Esophagus squamous epithelium (tissue), 5 donors: ENCODE measurements at places on chromosomes 2 and 18.
A peak's percentile ranks its signal among the peaks of the same experiment; 100 is the strongest.

- no peaks in the 10 kb centered on the region for H3K27me3 ChIP-seq
- peaks cover 30% of the 10 kb centered on the region for H3K4me1 ChIP-seq
- peak overlapping the region; percentile 97 for H3K27ac ChIP-seq
- no peaks in the 10 kb centered on the region for H3K36me3 ChIP-seq
- DNase-seq = no peak
Observed at GRCh38 chr2:240586919-240587800, 626 bp downstream of the CAPN10 start.

DNA sequence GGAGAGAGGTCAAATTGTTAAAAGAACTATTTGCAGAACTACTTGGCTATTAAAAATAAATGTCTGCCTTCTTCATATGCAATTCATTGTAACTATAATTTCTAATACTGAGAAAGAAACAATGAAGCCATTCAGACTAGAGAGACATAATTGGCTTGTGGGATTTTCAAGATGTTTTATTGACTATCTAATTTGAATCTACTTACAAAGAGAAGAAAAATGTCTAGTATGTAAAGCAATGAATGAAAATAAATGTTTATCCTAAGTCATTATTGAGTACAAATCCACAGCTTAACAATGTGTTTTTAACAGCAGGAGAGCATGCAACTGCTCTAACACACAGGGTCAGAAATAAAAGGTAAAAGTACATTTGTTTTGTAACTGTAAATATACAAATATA, 19.2 kb downstream of the RMP24 start:
- H3K4me1 ChIP-seq = no peaks in the 10 kb centered on the region
- H3K36me3 ChIP-seq = peaks cover 44% of the 10 kb centered on the region
- no peaks in the 10 kb centered on the region for H3K27me3 ChIP-seq
- no peak overlapping the region for H3K27ac ChIP-seq

DNA sequence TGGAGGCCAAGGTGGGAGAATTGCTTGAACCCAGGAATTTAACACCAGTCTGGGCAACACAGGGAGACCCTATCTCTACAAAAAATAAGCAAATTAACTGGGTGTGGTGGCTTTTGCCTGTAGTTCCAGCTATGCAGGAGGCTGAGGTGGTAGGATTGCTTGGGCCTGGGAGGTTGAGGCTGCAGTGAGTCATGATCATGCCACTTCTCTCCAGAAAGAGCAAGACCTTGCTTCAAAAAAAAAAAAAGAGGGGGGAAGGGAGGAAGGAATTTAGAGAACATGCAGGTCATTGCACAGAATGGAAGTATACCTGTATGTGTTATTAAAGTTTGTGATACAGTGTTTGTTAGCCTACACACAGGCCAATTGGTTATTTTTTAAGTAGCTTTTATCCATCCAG, 25.8 kb downstream of the PKP4 start:
- H3K27ac ChIP-seq = no peak overlapping the region
- DNase-seq = no peak
- no peak overlapping the region for H3K4me3 ChIP-seq
- no peaks in the 10 kb centered on the region for H3K36me3 ChIP-seq
- H3K4me1 ChIP-seq = peaks cover 33% of the 10 kb centered on the region

DNA sequence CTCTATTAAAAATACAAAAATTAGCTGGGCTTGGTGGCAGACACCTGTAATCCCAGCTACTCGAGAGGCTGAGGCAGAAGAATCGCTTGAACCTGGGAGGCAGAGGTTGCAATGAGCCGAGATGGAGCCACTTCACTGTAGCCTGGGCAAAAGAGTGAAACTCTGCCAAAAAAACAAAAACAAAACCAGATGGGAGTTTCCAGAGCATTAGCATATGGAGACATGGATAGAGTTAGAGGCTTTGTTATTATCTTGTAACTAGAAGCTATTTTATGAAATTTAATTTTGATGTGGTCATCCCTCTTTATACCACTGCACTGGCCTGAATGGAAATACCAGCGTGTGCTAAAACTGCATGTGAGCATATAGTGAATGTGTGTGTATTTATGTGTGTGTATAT, 58.9 kb downstream of the TRAPPC8 start:
- no peak overlapping the region for H3K27ac ChIP-seq
- H3K27me3 ChIP-seq = no peaks in the 10 kb centered on the region
- no peak overlapping the region for H3K4me3 ChIP-seq
- no peaks in the 10 kb centered on the region for H3K4me1 ChIP-seq
- H3K36me3 ChIP-seq = no peaks in the 10 kb centered on the region

DNA sequence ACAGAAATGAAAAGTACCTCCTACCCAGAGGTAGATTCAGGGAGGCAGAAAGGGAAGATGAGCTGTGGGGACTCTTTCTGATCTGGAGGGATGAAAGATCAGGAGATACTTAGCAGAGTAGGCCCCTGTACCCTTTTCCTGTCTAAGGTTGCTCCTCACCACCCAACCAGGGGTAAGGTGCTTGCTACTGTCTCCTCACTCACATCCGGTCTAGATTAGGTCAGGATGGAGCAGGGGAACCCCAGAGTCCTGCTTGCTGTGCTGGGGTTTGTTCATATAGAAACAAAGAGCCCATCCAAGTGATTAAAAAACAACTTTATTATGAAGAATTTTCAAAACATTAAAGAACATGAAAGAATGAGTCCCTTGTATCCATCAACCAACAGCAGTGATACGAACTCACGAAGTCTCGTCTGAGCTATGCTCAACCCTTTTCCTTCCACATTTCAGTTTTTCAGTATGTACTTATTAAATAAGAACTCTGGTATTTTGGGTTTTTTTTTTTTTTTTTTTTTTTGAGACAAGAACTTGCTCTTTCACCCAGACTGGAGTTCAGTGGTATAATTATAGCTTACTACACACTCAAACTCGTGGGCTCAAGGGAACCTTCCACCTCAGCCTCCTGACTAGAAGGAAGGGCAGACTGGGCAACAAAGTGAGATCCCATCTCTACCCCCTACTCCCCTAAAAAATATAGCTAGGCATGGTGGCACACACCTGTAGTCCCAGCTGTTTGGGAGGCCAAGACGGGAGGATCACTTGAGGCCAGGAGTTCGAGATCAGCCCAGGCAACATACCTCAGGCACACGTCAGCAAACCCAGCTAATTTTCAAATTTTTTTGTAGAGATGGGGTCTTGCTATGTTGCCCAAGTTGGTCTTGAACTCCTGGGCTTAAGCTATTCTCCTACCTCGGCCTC, 28.5 kb upstream of the MCFD2 start:
- peaks cover 14% of the 10 kb centered on the region for H3K4me1 ChIP-seq
- no peaks in the 10 kb centered on the region for H3K36me3 ChIP-seq
- peak overlapping the region; percentile 97 for H3K4me3 ChIP-seq
- H3K27me3 ChIP-seq = no peaks in the 10 kb centered on the region
- DNase-seq = no peak

DNA sequence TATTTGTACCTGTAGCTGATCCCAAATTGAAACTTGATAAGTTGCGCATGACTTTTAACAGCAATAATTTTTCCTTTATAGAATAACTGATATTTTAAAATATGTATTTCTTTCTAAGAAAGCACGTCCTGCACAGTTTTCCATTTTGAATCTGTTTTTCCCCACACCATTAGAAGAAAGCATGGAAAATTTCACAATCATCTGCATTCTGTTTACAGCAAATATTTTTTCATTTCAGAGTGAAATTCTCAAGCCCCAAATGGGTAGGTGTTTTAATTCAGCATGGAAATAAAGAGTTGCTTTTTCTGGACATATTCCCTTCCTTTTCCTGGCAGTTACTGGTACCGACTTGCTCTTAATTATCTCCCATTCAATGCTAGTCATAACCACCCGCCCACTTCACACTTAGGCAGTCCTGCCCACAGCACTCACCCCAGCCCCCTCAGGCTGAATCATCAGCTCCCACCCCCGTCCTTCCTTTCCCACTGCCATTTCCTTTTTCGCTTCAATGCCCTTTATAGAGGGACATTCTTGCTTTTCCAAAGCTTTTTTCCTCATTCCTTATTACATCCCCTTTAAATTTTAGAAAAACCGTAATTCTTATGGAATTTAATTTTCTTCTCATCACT, 89.2 kb upstream of the GLS start:
- no peak for DNase-seq
- H3K36me3 ChIP-seq = no peaks in the 10 kb centered on the region
- no peak overlapping the region for H3K4me3 ChIP-seq

DNA sequence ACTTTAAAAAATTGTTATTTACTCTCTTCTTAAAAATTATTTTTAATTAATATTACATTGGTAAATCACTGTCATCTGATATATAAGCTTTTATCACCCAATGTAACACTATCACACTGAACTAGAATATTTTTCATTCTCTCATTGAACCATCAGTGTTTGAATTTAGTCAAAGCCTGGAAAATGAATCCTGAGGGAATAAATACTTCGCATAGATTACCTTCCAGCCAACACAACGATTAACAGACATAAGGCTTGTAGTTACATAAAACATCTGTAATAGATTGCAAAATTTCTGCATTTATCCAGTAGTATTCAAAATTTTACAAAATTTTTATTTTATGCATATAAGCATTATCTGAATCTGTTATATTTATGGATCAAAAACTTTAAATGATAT, 314.9 kb downstream of the ERBB4 start:
- no peaks in the 10 kb centered on the region for H3K36me3 ChIP-seq
- peaks cover 4% of the 10 kb centered on the region for H3K4me1 ChIP-seq
- no peaks in the 10 kb centered on the region for H3K27me3 ChIP-seq
- H3K27ac ChIP-seq = no peak overlapping the region
- DNase-seq = no peak

DNA sequence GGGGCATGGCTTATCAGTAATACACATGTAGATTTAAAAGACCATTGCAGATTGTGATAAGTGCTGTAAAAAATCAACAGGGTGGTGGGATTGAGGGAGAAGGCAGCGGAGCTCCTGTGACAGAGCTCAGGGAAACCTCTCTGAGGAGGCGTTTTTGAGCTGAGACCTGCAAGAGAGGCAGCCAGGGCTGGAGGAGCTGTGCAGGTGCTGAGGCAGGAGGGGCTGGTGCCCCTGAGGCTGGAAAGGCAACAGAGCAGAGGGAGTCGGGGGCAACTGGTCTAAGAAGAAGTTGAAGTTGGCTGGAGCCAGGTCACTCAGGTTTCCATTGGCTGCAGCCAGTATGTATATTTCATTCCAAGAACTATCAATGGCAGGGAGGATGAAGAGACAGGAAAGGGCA, 47.6 kb downstream of the KLHL29 start:
- no peak for DNase-seq
- peaks cover 24% of the 10 kb centered on the region for H3K4me1 ChIP-seq
- no peaks in the 10 kb centered on the region for H3K36me3 ChIP-seq
- no peak overlapping the region for H3K27ac ChIP-seq
- H3K4me3 ChIP-seq = no peak overlapping the region

DNA sequence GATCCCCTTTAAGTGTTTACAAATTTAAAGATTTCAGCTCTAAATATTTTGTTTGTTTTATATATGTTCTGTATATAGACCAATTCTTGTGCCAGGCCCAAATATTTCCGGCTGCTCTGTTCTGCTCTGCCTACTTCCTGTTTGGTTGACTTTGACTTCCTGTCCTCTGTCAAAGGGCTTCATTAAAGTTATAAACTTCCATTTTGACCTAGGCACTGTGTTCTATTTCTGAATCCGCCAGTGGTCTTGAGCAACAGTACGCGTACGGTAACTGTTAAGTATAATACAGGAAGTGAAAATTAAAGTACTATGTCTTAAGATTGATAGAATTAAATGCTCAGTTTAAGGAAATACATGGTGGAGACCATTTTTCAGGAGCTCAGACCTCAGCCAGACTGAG, 13.5 kb upstream of the REL start:
- H3K36me3 ChIP-seq = no peaks in the 10 kb centered on the region
- peaks cover 12% of the 10 kb centered on the region for H3K4me1 ChIP-seq
- H3K27ac ChIP-seq = no peak overlapping the region
- no peaks in the 10 kb centered on the region for H3K27me3 ChIP-seq
- H3K4me3 ChIP-seq = no peak overlapping the region

DNA sequence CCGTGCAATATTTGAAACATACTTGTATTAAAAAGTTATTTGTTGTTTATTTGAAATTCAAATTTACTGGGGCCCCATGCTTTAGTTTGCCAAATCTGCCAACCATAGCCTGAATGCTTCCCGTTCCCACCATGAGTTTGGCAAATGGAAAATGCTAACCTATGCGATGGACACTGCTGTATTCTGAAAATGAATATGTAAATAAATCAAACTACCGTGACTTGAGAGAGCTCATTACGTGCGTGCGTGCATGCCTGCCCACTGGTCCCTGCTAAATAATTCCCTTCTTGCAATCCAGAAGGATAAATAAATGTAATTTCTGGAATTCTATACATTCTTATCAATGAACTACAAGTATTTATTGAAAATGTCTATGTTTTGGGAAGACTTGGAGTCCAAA, 3.2 kb downstream of the BOD1L2 start:
- H3K36me3 ChIP-seq = no peaks in the 10 kb centered on the region
- no peak overlapping the region for H3K27ac ChIP-seq
- no peaks in the 10 kb centered on the region for H3K4me1 ChIP-seq
- H3K4me3 ChIP-seq = no peak overlapping the region
- no peaks in the 10 kb centered on the region for H3K27me3 ChIP-seq
- no peak for DNase-seq

GRCh38 chr2:24253303-24253919, 78.6 kb downstream of the FAM228A start:
- no peak overlapping the region for H3K27ac ChIP-seq
- no peaks in the 10 kb centered on the region for H3K27me3 ChIP-seq
- H3K4me1 ChIP-seq = no peaks in the 10 kb centered on the region
- no peak overlapping the region for H3K4me3 ChIP-seq
- H3K36me3 ChIP-seq = peaks cover 91% of the 10 kb centered on the region

DNA sequence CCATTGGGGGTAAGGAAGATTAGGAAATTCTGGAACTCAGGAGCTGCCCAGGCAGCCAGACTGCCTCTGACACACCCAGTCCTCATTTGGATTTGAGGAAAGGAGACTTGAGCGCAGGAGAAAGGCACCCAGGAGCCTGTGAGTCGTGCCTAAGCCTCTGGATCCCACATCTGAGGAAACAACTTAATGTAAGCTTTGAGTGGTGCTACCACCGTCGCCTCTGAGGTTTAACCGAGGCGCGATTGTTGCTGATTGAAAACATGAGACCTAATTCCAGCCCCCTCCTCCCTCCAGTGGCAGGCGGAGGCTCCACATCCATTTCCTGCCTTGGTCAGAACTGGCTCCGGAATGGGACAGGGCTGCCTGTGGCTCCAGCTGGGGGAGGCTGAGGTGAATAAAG, 176.7 kb upstream of the PKDCC start:
- no peak overlapping the region for H3K27ac ChIP-seq
- no peaks in the 10 kb centered on the region for H3K27me3 ChIP-seq
- no peak for DNase-seq
- H3K4me3 ChIP-seq = no peak overlapping the region
- no peaks in the 10 kb centered on the region for H3K36me3 ChIP-seq

DNA sequence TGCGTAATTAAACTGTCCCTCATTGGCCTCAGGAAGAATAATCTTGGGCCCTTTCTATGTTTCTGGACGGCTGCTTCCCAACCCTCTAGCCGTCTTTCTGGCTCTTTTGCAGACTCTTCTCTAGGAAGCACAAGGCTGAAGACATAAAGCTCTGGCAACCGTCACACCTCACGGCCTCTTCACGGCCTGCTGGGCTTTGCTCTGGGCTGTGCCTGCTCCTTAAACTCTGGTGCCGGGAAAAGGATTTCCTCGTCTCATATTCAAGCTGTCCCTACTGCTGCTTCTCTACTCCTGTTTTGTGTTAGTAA, 36.0 kb upstream of the WIPF1 start:
- H3K27ac ChIP-seq = peak overlapping the region; percentile 72
- no peak for DNase-seq
- H3K27me3 ChIP-seq = no peaks in the 10 kb centered on the region
- no peaks in the 10 kb centered on the region for H3K36me3 ChIP-seq
- peak overlapping the region; percentile 56 for H3K4me3 ChIP-seq
